A549 treated with DMSO at 1 μM for 4 hours (cell line): ENCODE measurements at places on chromosomes 6 and 20. TPM values are rescaled to one million over a fixed set of nuclear protein-coding genes. Genes with fewer than 3 reads are reported as not detected.

The RRAGD gene
- 3.3 to 4.5 TPM (median 4.4 TPM) in 5 replicates for total RNA-seq

The IL17A gene
- not detected in 5 replicates for total RNA-seq

The PBOV1 gene
- total RNA-seq: not detected in 5 replicates

The ABHD16B gene
- total RNA-seq: 0.05 TPM in 1 of 5 replicates, not detected in the others

The NKAIN4 gene
- total RNA-seq: 6.3 to 10.1 TPM (median 7.0 TPM) in 5 replicates

The ZNF318 gene
- total RNA-seq: 4.7 to 6.5 TPM (median 5.6 TPM) in 5 replicates

The NNAT gene
- total RNA-seq: not detected in 5 replicates

The HRH3 gene
- not detected in 5 replicates for total RNA-seq

The DUSP22 gene
- total RNA-seq: 7.9 to 12.9 TPM (median 12.5 TPM) in 5 replicates

The FAM209B gene
- 0.30 to 0.62 TPM (median 0.50 TPM) in 4 of 5 replicates, not detected in the other for total RNA-seq

The RAB44 gene
- 0.02 to 0.05 TPM (median 0.03 TPM) in 3 of 5 replicates, not detected in the others for total RNA-seq

The SIRPD gene
- total RNA-seq: not detected in 5 replicates

The KIF6 gene
- total RNA-seq: 0.15 to 0.33 TPM (median 0.23 TPM) in 4 of 5 replicates, not detected in the other

The PIGT gene
- total RNA-seq: 89.3 to 101 TPM (median 93.2 TPM) in 5 replicates

The ZBTB22 gene
- 3.3 to 4.9 TPM (median 3.9 TPM) in 5 replicates for total RNA-seq

The BNIP5 gene
- not detected in 5 replicates for total RNA-seq

The C6orf118 gene
- 0.05 to 0.28 TPM (median 0.16 TPM) in 5 replicates for total RNA-seq

The FRS3 gene
- 1.9 to 2.7 TPM (median 2.5 TPM) in 5 replicates for total RNA-seq

The NOP56 gene
- 599 to 673 TPM (median 643 TPM) in 5 replicates for total RNA-seq

The SLC25A27 gene
- 0.36 to 1.0 TPM (median 0.87 TPM) in 5 replicates for total RNA-seq

The GSTA3 gene
- total RNA-seq: not detected in 5 replicates

The TMEM244 gene
- not detected in 5 replicates for total RNA-seq

The SESN1 gene
- 9.5 to 11.4 TPM (median 9.8 TPM) in 5 replicates for total RNA-seq

The SLC32A1 gene
- total RNA-seq: not detected in 5 replicates

The GHRH gene
- not detected in 5 replicates for total RNA-seq

The EBF4 gene
- 1.8 to 3.5 TPM (median 2.6 TPM) in 5 replicates for total RNA-seq

The SLC26A8 gene
- not detected in 5 replicates for total RNA-seq

The RALGAPB gene
- 12.1 to 19.4 TPM (median 17.5 TPM) in 5 replicates for total RNA-seq

The PGBD1 gene
- total RNA-seq: 3.9 to 5.8 TPM (median 5.0 TPM) in 5 replicates

The EYA2 gene
- 2.2 to 3.7 TPM (median 3.0 TPM) in 5 replicates for total RNA-seq

The LRRC1 gene
- 4.4 to 7.4 TPM (median 5.7 TPM) in 5 replicates for total RNA-seq

The TRIM15 gene
- 0.04 TPM in 1 of 5 replicates, not detected in the others for total RNA-seq

The GLP1R gene
- not detected in 5 replicates for total RNA-seq

The FAM83C gene
- total RNA-seq: 0.02 to 0.06 TPM in 2 of 5 replicates, not detected in the others

The AHCY gene
- 312 to 349 TPM (median 333 TPM) in 5 replicates for total RNA-seq

The PAK5 gene
- 0.02 TPM in 1 of 5 replicates, not detected in the others for total RNA-seq

The MEP1A gene
- not detected in 5 replicates for total RNA-seq

The BHLHE23 gene
- total RNA-seq: not detected in 5 replicates

The PRDM13 gene
- 0.83 to 1.2 TPM (median 0.93 TPM) in 5 replicates for total RNA-seq

The FOXF2 gene
- 18.6 to 24.9 TPM (median 22.4 TPM) in 5 replicates for total RNA-seq

The GJA10 gene
- total RNA-seq: not detected in 5 replicates

The BMP6 gene
- total RNA-seq: 14.1 to 21.4 TPM (median 18.5 TPM) in 5 replicates

The GSTA2 gene
- total RNA-seq: 0.06 to 0.17 TPM in 2 of 5 replicates, not detected in the others

The CRISP2 gene
- total RNA-seq: not detected in 5 replicates

The HLA-DQA1 gene
- not detected in 5 replicates for total RNA-seq

The PDE10A gene
- total RNA-seq: 32.3 to 38.5 TPM (median 35.3 TPM) in 5 replicates

The TRIM10 gene
- not detected in 5 replicates for total RNA-seq

The PDE7B gene
- 1.3 to 2.3 TPM (median 1.6 TPM) in 5 replicates for total RNA-seq

The SIRPG gene
- total RNA-seq: not detected in 5 replicates

The MDFI gene
- total RNA-seq: 0.61 to 1.0 TPM (median 0.82 TPM) in 5 replicates

The NKAPL gene
- not detected in 5 replicates for total RNA-seq
